Common myeloid progenitor, CD34-positive (primary cell): ENCODE measurements at places on chromosomes 2 and 18.
A peak's percentile ranks its signal among the peaks of the same experiment; 100 is the strongest.

DNA sequence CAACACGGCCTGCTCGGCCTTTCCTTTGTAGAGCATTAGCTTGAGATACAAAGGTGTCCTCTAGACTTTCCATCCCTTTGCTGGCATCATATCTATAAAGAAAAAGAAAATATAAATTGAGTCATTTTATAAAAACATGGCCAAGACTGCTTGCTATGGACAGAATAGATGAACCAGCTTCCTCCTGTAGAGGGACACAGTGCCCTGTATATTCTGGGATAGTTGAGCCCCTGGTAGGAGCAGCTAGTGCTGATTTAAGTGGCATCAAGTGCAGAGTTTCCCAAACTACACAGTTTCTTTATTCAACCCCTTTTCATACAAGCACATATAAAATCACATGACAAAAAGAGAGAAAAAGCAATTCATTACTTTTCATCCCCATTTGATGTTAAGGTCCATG is 47.9 kb downstream of the GEMIN6 start:
- DNase-seq: no peak

GRCh38 chr2:187617120-187617519 is 62.9 kb upstream of the TFPI start:
- no peak for DNase-seq

- no peak for DNase-seq
These were observed 406.1 kb upstream of the NRP2 start for GRCh38 chr2:205276116-205276777.

DNA sequence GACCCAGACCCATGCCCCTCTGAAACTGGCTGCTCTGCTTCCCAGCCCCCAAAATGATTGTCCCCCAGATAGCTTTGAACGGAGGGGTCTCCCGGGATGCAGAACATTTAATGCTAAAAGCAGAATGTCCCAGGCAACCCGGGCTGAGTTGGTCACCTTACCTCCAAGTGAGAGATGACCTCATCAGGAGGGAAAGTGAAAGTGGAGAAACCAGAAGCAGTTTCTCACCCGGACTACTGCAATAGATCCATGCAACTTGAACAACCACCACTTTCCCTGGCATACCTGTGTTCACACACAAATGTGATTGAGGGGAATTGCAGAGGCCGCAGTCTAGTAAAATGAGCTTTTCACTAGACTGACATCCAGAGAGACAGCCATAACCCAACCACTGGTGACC is 75.3 kb upstream of the NPAS2 start:
- DNase-seq: no peak

DNA sequence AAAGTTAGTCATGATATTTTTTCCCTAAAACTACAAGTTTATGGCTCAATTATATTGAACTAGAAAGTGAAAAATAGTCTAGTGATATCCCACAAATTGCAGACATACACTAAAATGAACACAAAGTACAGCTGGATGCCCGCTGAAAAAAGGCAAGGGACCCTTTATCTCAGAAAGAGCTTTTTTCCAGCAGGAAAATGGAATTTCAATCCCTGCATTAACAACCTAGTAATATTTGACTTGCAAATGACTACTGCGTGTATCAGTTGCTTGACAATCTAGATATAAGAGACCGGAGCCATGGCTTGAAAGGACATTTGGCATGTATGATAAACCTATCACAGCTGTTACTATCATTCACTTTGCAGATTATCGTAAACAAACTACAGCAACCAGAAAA is 49.1 kb downstream of the LRPPRC start:
- no peak for DNase-seq

GRCh38 chr2:69499242-69499641 is 62.0 kb upstream of the NFU1 start:
- no peak for DNase-seq

- no peak for DNase-seq
These were observed 55.7 kb downstream of the LRRFIP1 start for GRCh38 chr2:237682856-237683670.

DNA sequence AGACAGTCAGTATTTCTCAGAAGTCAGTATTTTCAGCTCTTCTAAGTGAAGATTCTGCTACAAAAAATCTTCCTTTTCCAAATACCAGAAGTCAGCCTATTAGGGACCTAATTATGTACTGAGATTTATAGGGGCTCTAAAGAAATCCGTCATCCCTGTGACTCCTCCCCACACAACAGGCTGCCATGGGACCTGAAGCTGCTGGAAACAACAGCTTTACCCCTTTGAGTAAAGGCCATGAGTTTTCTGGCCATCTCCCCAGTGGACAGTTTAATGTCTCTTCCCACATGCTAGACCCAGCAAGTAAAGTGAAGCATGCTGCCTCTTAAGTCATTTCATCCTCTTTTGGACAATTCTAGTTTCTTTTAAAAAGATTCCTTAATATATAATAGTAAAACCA is 255.7 kb upstream of the ACVR2A start:
- DNase-seq: no peak

DNA sequence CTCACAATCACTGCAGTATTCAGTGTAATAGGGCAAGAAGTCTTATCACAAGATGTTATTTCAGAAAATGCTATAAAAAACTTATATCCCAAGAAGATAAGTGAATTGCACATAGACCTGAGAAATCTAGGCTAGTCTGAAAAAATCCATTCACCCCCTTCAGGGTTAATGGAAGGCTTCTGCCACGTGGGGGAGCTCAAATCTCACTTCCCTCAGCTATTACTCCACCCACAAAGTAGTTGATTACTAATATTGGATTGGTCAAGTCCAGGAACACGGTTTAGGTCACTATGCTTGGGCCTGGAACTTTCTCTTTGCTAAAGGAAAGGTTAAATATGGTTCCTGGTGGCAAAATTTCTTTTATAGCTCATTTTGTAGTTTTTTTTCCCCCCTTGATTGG is 51.2 kb upstream of the ADAM23 start:
- peak; percentile 40 for DNase-seq

GRCh38 chr18:155688-156087 is 2.7 kb upstream of the USP14 start:
- no peak for DNase-seq

GRCh38 chr2:3151153-3151918 is 226.3 kb downstream of the EIPR1 start:
- DNase-seq: no peak

GRCh38 chr2:7919510-7919909 is 762.3 kb upstream of the ID2 start:
- no peak for DNase-seq

DNA sequence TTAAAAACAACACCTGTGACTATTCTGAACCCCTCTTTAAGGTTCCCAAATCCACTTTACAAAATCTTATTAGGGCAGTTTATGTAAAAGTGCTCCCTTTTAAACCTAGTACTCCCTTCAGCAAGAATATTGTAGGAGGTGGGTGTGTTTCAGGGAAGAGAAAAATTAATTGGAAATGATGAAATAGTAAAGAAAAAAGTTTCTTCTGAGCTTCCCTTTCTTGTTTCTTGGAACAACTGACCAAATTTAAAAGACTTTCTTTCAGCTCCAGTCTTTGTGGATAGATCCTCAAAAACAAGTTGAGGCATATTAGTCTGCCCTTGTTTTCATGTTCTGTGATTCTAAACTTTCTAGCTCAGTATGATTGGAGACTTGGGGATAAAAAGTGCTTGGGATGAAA is 3.0 kb downstream of the VWA3B start:
- no peak for DNase-seq

- no peak for DNase-seq
These were observed 308.8 kb downstream of the PRKCE start for GRCh38 chr2:45960057-45960863.

GRCh38 chr2:146265656-146266055 is 1579.2 kb upstream of the ACVR2A start:
- no peak for DNase-seq
